ENCODE measurements at places on chromosomes 5 and 9. TPM values are rescaled to one million over a fixed set of nuclear protein-coding genes. Genes with fewer than 3 reads are reported as not detected.

Gene SPINK13
- 2.8 TPM for total RNA-seq

Gene PLPP7
- total RNA-seq, result 0.14 TPM

GRCh38 chr5:11494340-11494739, 409.9 kb downstream of the CTNND2 start:
- no peak for DNase-seq

DNA sequence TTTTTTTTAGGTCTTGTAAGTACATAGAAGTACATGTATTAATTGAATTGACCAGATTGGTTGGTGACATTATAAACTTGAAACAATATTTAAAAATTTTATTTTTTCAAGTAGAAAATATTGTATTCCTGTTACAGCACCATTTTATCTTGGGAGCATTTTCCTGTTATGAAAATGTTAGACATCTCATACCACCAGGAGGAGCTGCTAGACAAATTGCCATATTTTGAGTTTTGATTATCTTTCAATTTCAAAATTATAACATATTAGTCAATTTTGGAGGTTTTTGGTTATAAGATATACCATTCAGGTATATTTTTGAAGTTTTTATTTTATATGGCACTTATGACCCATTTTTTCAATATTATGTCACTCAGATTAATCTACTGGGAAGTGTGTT, 84.4 kb downstream of the CNTLN start:
- DNase-seq, result no peak
